ENCODE measurements at places on chromosomes 3 and 15.
A peak's percentile ranks its signal among the peaks of the same experiment; 100 is the strongest.

DNA sequence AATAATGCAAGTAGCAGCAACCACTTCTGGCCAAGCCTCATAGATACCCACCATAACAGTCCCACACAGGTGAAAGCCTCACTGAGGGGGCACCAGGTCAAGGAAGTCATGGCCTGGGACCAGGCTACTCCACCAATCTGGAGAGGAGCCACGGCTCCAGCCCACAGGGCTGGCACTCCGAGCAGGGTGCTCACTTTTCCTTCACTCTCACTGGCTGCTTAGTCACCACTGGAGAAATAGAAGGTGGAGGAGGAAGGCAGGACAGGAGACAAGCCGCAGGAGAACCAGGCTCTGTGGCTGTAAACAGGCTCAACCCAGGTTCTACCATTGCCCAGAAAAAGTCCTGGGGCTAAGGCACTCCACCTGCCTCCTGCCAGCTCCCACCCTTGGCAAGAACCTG is 1.2 kb downstream of the USP19 start:
- no peak for DNase-seq

DNA sequence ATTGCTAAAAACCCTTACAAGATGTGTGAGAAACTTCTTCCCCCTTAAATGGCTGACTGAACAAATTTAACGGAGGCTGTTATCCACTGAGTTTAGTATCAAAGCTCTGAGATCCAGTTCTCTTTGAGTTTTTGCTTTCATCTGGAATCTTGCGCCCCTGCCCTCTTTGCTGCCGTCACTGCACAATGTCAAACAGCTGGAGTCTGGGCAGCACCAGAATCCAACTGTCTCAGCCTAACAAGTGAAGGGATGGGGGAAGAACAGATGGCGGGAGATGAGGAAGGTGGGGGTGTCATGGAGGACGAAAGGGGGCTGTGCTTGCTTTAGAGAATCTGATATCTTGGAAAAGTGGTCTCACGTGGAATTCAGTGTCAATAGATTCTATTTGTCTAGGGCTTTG is 7.0 kb upstream of the BOC start:
- DNase-seq, result no peak

GRCh38 chr15:59221511-59222505 is 15.2 kb downstream of the LDHAL6B start:
- no peak for DNase-seq

GRCh38 chr3:111913163-111913763 is 54.2 kb downstream of the PHLDB2 start:
- DNase-seq, result no peak

DNA sequence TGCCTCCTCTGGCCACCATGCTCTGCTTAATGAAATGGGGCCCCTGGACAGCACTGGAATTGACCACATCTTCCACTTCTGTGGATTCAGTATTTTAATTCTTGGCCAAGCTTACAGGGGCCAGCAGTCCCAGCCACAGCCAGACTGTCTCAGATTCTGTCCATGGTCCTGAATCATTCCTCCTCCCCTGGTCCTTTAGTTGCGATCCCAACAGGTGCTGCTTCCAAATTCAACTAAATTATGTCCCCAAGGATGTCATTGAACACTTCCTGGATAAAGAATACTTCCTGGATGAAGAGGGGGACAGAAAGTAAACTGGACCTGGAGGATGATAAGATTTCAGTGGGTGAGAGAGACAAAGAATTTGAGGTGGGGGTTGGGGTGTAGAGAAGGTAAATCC is 111.1 kb upstream of the FOXB1 start:
- no peak for DNase-seq

GRCh38 chr3:133905376-133905775 is 9.7 kb upstream of the RAB6B start:
- DNase-seq, result no peak

GRCh38 chr3:97131476-97131875 is 317.1 kb downstream of the EPHA6 start:
- DNase-seq, result no peak

DNA sequence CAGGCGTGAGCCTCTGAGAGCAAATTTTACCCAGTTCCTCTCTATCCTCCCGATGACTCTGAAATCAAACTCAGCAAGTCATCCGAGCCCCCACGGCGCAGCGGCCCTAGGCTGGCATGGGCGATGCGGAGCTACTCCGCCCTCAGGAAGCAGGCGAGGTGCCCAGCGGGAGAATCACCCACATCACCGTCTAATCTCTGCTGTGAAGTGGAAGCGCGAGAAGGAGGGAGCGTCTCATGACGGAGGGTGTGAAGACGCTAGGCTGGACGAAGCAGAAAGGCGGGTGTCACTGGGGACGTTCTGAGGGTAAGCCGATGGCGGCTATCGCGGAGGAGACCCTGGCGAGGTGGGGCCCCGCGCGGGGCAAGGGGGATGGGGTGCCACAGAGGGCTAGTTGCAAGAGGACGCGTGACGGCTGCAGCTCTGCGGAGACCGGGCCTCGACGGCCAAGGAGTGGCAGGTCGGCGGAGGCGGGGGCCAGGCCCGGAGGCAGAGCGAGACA is 9.1 kb upstream of the GNAI2 start:
- DNase-seq, result peak; percentile 78

DNA sequence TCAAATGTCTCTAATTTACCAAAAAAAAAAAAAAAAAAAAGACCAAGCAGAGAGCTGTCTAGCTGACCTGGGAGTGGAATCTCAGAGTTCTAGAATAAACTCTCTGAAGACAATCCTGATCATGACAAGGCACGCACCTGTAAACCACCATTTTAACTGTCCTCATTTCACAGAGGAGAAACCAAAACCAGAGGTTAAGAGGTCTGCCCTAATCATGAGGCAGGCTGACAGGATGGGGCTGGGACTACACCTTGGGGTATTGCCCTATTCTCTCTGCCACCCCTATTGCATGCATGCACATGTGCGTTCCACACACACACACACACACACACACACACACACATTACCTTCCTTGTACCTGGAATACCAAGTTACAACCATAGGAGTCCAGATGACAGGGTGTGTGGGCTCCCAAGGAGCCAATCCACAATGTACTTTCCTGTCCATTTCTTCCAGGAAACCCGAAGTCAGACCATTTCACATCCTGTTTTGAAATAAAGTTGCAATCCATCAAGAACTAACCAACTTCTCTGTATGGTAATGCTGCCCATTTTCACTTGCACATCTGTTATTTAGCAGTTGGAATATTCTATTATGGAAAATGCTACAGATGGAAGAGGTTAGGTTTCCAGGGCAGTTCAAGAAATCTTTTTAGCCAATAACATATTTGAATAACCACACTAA is 34.6 kb downstream of the HSPBAP1 start:
- DNase-seq, result no peak

DNA sequence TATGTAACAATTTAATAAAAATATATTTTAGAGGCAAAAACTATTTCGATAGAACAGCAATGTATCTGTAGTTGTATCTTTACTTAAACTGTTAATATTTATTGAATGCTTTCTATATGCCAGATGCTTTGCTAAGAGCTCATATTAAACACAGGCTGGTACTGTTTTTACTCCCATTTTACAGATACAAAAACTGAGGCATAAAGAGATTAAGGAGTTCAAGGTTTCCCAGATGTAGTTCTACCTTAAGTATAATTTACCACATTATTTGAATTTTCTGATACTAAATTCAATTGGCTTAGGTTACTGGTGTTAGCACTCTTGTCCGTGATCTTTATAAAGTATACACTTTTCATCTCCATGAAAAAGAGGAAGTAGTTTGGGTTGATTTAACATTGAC is 149.8 kb downstream of the ROBO2 start:
- DNase-seq, result no peak

DNA sequence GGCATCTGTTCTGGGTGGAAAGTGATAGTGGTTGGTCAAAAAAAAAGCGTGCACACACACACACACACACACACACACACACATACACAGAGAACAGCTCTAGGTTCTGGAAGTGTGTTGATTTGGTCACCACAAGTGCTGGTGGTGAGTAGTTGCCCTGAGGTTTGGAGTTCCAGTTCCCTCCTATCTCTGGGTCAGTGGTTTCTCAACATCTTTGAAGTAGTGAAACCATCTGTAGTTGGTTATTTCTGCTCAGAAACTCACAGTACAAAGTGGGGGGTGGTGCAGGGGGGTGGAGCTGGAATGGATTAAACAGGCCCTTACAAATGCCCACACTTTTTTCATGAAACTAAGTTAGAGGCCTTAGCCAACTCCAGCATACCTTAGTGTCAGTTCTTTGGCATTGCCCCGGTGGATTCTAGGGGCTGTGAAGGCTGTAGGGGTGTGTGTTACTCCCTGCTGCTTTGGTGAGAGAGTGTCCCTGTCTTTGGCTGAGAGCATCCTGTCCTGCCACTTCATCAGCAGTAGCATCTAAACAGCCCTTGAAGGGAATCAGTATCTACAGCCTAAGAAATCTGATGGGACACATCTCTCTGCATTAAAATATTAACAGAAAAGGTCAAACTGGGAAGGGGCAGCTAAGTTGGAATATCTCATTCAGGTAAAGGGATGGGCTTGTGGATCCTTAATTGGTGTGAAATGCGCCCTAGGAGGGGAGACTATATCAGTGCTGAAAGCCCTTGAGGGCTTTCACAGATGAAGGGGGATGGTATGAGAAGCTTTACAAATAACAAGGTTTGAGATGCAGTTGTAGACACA is 20.6 kb downstream of the SMAD3 start:
- no peak for DNase-seq

DNA sequence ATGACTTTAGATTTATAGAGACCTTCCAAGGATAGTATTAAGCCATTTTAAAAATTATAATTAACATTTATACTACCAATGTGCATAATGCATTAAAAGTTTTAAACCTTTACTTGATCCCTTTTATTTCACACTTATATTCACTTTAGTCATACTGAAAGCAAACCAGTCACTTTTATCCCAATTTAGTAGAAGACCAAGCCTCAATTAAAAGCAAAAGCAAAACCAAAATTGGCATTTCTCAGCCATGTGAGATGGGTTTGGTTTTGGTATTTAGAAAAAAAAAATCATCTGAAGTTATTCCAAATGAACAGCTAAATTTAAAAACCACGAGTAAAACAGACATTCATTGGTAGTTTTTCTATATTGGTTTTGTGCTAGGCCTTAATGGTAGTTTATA is 249.4 kb downstream of the LPP start:
- DNase-seq, result no peak

Data from activated effector memory CD4-positive, alpha-beta T cell treated with anti-CD3 and anti-CD28 coated beads, Interleukin-2, amount 50 U/mL, for 16 hours (primary cell).